EH (cell line): ENCODE measurements at places on chromosomes 7 and 10.
A peak's percentile ranks its signal among the peaks of the same experiment; 100 is the strongest.

- no peak for DNase-seq
Measured at GRCh38 chr7:139439375-139439774, 44.1 kb downstream of the KLRG2 start.

GRCh38 chr7:20474249-20474648 lies 141.2 kb upstream of the ABCB5 start:
- DNase-seq = no peak

DNA sequence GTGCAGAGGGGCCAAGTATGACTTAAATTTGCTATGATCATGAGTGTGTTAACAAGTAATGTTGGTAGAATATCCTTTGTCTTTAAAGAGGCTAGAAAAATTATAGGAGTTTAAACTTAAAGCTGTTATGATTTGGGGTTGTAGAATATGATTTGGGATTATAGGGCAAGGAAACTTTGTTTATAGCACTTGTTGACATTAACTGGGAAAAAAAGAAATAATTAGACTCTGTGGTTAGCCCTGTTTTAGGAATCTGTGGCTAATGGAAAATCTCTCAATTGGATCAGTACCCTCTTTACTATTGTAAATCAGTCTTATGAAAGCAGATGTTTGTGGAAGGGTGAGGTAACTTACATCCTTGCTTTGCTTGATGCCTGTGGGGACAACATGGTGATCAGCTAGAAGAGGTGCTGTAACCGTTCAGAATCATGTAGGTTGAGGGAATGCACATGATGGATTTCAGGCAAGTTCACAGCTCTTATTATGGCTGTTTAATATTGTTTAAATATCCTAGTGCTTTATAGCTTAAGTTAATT lies 11.1 kb downstream of the ING3 start:
- DNase-seq = no peak

DNA sequence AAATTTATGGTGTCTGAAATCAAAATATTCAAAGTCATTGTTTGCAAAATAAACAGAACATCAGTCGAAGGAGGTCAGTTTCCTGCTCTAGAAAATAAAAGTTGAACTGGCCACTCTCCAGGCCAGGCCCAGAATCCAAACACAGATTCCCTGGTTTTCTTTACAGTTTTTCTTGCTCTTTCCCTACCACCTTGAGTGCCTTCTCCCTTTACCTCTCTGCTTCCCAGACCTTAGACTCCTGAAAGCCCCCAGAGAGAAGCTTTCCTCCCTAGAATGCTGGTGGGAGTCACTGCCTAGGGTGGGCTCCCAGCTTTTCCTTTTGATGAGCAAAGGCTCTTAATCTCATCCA lies 6.1 kb downstream of the DNTT start:
- DNase-seq = no peak

- peak; percentile 76 for DNase-seq
Measured at GRCh38 chr7:67311901-67312300, 315.3 kb downstream of the TYW1 start.

GRCh38 chr7:85776691-85777345 lies 590.0 kb upstream of the SEMA3D start:
- no peak for DNase-seq
